ENCODE measurements at places on chromosomes 3 and 15.
A peak's percentile ranks its signal among the peaks of the same experiment; 100 is the strongest.

- DNase-seq: no peak
Observed at GRCh38 chr3:45235409-45235808, 9.3 kb upstream of the TMEM158 start.

DNA sequence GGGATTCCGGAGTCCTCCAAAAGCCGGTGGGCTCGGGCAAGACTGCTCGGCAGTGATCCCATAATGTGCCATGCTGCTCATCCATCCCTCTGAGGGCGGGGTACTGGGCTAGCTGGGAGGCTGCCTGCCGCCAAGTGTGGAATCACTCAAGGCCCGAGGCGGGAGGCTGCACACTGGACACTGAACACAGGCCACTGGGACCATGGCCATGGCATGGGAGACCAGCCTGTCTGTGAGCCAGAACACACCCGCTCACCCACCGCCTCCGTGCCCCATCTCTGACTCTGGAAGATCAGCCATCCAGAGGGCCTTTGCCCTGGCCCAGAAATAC, 1.4 kb downstream of the C3orf22 start:
- DNase-seq: no peak

DNA sequence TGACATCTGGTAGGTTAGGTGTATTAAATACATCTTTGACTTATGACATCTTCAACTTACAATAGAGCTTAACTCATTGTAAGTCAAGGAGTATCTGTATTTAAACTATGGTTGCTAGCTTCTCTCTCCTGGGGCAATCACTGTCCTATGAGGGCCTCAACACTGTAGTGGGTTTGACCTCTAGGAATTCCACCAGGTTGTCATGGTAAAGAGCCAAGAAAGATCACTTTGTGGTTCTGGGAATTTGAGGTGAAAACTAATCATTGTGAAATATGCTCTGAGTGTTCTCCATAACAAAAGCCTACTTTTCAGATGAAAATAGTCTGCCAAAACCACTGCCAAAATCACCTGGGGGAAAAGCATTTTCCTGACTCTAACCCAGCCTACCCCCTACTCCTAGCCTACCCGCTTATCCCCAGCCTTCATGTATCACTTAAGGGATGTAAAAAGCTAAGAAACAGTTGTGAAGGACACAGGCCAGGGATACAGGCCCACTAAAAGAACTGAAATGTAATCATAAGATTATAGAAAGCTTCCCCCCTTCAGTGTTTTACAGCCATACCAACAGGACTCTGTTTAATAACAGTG, 723.8 kb downstream of the MECOM start:
- no peak for DNase-seq

DNA sequence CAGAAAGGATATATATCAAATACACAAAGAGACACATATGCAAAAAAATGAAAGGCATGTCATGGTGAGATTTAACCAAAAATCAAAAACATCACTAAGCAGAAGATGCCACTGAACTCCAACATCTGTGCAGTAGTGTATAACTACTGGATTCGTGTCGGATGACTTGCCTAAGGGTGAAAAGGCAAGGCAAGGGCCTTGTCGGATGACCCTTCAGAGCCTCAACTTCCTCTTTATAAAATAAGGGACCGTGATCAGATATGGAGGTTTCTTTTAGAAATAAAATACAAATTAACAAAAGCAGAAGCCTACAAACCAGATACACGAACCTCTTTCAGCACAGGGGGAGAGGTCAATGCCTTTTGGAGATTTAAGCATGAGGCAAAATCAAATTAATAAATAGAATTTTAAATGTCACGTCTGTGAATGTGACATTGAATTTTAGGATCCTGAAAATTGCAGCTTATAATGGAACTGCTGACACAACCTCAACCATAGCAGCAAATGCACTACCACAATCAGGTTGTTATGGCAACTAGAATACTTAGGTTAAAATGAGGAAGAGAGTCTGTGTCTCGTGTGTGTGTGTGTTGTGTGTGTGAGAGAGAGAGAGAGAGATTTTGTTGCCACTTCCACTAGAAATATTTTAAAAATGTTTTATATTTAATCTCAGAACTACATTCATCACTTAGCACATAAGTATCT, 8.3 kb upstream of the CHRM5 start:
- no peak for DNase-seq

GRCh38 chr15:28987337-28987736, 101.6 kb downstream of the APBA2 start:
- DNase-seq: no peak

GRCh38 chr15:77722759-77723460, 90.2 kb upstream of the LINGO1 start:
- DNase-seq: no peak

- no peak for DNase-seq
Observed at GRCh38 chr3:46926871-46927717, 49.5 kb downstream of the CCDC12 start.

- no peak for DNase-seq
Observed at GRCh38 chr3:165451371-165452070, 255.3 kb upstream of the SLITRK3 start.

DNA sequence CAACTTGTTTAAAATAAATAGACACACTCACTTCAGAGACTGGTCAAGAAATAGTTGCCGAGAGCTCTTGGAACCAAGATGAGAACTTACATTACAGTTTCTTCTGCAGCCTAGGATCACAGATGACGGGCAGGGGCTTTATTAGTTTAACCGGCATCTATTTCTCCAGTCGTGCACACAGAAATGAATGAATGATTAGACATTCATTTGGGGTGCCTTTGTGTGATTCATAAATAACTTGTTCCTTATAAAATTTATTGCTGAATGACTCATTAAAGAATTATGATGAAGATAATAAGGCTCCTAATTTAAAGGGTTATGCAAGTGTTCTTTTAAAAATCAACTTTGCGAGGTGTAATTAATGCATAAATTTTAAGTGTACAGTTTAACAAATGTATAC, 20.8 kb downstream of the NFKBIZ start:
- DNase-seq: no peak

GRCh38 chr3:67248726-67249125, 250.6 kb downstream of the KBTBD8 start:
- DNase-seq: no peak

DNA sequence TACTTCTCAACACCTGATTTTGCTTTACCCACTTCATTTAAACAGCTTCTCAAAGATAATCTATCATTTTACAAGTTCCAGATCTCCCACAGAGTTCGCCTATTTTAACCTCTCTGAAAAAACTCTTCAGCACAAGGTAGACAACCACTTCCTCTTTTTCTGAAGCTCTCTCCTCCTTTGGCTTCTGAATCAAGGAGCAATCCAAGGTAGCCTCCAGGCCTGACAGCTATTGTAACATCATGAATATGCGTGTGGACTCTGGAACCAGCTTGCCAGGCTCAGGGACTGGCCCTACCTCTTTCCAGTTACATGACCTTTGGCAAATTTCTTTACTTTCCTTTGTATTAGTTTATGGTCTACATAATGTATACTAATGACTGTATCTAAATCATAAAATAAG, 405.9 kb upstream of the ZNF385D start:
- no peak for DNase-seq

- no peak for DNase-seq
Observed at GRCh38 chr3:182220013-182220412, 508.3 kb downstream of the SOX2 start.

- DNase-seq: no peak
Observed at GRCh38 chr3:7272203-7272602, 411.3 kb downstream of the GRM7 start.

DNA sequence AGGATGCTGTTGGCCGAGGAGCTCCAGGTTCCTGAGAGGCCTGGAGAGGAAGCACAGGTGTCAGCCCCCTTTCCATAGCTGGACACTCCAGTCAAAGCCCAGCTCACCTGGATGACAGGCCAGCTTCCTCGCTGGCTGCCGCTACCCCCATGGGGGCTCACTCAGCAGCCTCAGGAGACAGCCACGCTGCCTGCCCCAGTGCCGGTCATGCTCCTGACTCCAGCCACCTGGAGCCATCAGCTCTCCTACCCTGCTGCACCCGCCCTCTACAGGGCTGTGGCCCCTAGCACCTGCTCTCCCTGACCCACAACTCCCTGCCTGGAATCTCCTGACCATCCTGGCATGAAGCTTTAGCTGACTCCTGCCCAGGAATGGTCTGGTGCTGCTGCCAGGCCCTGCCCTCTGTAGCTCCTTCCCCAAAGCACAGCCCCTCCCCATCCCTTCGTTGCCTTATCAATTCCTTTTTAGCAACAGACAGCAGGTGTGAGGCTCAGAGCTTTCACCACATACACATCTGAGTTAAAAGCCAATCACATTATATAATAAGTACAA, 94.2 kb downstream of the NUP210 start:
- DNase-seq: no peak

- no peak for DNase-seq
Observed at GRCh38 chr3:13853256-13853977, 26.5 kb downstream of the WNT7A start.

DNA sequence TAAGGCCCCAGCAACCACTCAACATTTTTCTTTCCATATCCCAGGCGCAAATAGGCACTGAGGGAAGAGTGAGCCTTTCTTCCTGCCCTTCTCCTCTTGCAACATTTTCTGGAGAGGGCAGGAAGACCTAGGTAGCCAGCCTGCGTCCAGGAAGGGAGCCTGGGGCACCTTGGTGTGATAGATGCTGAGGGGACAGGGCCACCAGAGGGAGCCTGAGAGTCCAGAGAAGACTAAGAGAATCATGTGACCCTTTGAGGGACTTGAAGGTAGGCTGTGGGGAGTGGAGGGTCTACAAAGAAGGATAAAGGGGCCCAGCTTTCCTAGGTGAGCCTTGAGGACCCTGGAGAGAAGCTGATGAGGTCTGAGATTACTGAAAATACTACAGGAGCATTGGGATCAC, 346.6 kb downstream of the CNTN6 start:
- no peak for DNase-seq

DNA sequence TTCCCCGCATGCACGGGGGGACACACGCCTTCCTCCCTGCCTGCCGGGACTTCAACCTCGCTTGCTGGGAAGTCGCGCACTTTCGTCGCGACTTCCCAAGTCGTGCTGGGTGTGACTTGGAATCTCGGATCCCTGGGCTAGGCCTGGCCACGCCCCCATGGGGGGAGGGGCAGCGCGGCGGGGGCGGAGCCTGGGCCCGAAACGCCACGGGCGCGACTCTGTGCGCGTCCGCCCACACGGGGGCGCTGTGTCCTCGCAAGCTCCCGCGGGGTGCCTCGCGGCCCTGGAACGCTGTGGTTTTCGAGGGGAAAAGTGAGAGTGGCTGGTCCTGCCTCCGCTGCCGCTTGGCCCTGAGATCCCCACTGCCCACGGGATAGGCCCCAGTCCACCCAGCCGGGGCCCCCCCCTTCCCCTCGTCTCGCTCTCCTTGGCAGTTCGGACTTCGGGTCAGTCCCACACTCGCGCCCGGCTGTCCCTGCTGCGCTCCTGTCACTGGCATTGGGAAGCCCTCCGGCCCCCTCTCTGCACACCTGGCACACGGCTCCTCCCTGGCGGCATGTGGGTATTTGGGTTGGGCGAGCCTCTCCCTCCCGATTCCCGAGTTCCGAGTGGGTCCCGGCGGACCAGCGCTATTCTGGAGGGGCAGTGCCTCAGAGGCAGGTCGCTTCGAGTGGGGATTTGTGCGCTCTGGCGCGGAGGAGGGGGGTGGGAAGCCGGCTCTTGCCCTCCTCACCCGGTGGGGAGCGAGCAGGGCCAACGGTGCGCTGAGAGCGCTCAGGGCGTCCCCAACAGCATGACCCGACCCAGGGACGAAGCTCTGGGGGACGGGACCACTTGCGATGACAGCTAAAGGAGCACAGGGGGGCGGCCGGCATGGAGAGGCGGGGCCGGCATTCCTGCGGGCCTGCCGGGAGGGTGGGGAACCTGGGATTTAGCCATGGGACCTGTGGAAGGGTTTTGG, 23.6 kb downstream of the SEC61A1 start:
- peak; percentile 66 for DNase-seq

- DNase-seq: no peak
Observed at GRCh38 chr15:60052796-60053195, 48.7 kb downstream of the FOXB1 start.

GRCh38 chr15:57795261-57795660, 88.7 kb downstream of the POLR2M start:
- no peak for DNase-seq

DNA sequence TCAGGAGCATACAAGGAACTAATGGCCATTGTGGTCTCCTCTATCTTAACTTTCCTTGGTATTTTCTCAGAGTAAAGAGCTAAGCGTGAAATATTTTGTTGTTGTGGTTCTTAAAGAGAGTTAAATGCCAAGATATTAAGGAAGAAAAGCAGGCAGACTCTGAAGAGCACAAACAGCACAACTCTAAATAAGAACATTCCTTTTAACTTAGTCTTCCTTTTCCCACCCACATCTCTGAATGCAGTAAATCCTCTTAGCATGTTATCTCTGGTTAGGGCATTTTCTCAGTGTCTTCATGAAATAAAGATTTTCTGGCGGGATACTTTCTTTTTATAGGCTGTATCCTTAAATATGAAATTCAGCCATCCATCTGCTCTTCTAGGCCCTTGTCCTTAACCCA, 1.5 kb downstream of the GPR87 start:
- no peak for DNase-seq

- no peak for DNase-seq
Observed at GRCh38 chr3:158140396-158140795, 30.5 kb downstream of the RSRC1 start.

DNA sequence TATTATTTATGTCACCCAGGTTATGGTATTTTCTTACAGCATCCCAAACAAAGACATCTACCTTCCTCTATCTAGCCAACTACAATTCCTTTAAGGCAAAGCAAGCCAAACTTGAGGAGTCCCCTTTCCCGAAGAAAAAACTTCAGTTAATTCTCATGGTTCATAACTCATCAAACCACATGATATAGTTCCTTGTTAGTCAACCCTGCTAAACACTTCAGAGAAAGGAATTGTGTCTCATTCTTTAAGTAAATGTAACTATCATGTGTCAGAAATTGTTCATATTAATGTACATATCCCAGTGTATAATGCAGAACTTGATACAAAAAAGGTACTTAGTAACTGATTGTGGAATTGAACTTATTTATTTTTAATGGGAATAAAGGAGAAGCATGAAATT, 44.4 kb downstream of the ST3GAL6 start:
- no peak for DNase-seq

DNA sequence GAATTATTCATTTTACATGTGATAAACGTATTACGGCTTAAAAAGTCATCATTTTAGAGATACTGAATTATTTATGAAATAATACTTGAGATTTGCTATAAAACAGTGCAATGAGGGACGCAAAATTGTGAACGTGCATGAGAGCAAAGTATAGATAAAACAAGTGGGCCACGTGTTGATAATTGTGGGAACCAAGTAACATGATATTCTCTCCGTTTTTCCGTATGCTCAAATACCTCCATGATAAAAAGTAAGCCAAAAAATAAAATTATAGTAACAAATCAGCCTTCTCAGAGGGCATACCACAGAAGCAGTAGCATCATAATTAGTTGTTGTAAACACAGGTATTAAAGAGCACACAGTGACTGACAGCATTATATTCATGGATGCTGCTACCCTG, 42.6 kb downstream of the SFMBT1 start:
- no peak for DNase-seq
